ENCODE measurements at places on chromosomes 6 and 20.

DNA sequence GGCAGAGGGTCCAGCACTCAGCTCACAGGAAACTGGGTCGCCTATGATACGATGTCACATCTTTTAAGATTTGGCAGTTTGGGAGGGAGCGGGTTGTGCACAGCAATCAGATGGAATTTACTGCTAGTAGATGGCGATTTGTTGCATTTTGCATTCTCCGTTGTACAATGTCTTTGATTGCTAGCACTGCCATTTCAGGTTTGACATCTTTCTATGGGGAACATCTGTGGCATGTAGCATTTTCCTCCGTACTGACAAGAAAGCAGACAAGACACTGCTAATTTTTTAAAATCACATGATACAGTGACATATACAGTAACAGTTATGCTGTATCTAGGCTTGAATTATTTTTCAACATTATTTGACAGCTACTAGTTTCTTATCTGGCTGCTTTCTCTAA is 119.7 kb upstream of the PCSK2 start:
- DNase-seq = no peak

GRCh38 chr6:34574647-34575293 is 18.6 kb upstream of the SPDEF start:
- DNase-seq = no peak

DNA sequence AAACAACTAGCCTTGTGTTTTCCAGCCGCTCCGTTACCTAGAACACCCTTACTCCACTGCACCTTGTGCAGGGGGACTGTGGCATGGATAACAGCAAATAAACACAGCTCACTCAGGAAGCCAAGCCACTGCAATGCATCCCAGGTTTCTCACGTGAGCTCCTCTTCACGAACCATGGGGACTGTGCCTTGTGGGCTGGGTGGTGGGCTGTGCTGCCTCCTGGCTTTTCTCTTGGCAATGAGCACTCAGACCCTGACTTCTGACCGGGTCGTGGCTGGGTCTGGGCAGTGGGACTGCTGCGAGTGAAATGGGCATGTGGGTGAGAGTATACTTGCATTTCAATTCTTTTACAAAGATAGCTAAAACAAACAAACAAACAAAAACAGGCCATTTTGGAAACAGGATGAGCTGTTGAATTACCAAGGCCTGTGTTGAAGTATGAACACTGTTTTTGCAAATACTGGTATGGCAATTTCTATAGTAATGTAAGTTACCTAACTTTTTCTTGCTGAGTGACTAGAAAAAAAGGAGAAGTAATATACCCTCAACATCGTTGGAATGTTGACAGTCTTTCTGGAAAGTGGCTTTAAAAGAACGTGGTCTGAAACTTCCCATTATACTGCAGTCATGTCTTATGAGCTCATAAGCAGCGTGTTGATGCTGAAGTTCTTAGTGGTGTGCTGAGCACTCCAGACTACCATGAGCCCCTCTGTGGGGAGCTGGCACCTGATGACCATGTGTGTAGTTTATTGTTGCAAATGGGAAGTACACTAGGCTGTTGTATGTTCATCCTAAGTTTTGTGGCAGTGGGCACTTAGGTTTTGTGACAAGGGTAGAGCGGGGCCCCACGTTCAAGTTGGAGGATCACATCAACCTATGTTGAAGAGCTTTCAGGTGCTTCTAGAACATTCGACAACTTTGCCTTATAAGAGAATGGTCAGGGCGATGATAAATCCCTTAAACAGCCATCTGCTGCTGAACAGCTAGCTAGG is 120.4 kb downstream of the ARMC2 start:
- DNase-seq = no peak

DNA sequence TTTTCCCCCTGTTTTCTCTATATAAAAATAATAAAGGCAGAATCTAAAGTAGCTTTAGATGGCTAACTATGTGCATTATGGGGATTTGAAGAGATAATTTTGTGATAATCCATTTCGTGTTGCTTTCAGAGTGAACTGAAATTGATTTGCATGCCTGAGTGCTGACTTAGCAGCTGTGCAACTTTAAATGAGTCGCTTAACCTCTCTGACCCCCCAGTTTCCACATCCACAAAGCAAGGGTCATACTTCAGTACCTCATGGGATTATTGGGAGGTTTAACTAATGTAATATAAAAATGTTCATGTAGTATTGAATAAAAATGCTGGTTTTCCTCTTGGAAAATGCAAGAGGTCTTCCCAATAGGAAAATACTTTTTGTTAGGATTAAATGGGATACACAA is 63.8 kb upstream of the FABP7 start:
- no peak for DNase-seq

DNA sequence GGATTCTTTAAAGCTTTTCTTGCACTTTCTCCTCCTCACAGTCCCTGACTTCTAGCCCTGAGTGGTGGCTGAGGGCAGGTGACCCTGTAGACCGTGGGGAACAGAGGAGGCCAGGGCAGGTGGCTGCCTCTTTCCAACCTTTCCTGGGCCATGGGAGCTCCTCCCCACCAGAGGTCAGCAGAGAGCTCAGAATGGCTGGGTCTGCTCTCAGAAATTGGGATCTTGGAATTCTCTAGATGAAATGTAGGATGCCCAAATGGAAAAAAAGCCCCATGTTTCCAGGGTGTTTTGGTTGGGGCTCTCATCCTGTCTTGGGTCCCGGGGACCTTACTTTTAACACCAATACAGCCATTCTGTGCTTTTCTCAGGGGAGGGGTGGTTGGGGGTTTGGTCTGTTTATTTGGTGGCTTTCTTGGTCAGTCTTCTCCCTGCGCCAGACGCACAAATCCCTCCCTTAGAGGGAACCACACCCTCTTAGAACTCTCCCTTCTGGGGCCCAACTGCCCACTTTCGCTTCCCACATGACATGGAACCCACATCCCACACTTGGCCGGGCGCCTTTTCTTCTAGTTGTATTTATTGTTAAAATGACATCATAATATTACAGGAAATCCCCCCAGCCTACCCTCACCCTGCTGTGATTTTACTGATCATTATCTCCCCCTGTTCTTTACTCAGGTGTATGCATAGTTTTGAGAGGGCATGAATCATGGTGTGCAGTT is 17.9 kb downstream of the GNAS start:
- no peak for DNase-seq

DNA sequence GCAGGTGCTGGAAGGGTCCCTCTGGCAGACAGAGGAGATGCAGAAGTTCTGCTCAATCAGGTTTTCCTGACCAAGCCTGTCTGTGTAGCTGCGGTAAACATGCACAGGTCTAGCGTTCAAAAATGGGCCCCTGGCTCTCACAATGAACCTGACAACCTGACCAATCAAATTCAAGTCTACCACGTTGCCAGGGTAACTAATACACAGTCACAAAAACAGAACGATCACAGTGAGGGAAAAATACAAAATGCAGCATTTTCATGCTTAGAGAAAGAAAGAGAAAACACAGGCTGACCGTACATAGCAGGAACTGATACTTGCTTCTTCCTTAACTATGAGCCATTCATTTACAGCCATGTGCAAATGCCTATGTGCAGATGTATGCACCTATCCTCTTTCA is 353.1 kb upstream of the TSHZ2 start:
- DNase-seq = no peak

GRCh38 chr6:136365776-136366354 is 76.2 kb upstream of the BCLAF1 start:
- no peak for DNase-seq

- DNase-seq = no peak
Observed at GRCh38 chr20:2298701-2299100, 2.9 kb downstream of the TGM3 start.

- peak; percentile 88 for DNase-seq
Observed at GRCh38 chr6:53794137-53794719, 577 bp upstream of the LRRC1 start.

- no peak for DNase-seq
Observed at GRCh38 chr6:149500096-149500495, 15.3 kb upstream of the ZC3H12D start.

GRCh38 chr6:167764713-167765479 is 61.8 kb upstream of the AFDN start:
- no peak for DNase-seq

DNA sequence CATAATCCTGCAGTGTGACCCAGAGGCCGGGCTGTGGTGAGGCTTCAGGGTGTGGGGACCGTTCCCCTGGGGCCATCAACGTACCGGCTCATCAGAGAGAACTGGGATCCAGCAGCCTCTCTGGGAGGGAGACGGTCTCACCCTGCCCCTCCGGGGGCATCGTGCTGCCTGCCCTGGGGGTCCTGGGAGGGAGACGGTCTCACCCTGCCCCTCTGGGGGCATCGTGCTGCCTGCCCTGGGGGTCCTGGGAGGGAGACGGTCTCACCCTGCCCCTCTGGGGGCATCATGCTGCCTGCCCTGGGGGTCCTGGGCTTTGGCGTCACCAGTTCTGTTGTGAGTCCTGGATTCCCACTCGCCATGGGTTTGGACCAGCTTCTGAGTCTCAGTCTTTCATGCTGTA is 17.1 kb downstream of the SMOC2 start:
- no peak for DNase-seq

GRCh38 chr20:23823621-23824324 is 2.8 kb downstream of the CST2 start:
- no peak for DNase-seq

- DNase-seq = no peak
Observed at GRCh38 chr20:25294459-25295385, 46.8 kb downstream of the PYGB start.

DNA sequence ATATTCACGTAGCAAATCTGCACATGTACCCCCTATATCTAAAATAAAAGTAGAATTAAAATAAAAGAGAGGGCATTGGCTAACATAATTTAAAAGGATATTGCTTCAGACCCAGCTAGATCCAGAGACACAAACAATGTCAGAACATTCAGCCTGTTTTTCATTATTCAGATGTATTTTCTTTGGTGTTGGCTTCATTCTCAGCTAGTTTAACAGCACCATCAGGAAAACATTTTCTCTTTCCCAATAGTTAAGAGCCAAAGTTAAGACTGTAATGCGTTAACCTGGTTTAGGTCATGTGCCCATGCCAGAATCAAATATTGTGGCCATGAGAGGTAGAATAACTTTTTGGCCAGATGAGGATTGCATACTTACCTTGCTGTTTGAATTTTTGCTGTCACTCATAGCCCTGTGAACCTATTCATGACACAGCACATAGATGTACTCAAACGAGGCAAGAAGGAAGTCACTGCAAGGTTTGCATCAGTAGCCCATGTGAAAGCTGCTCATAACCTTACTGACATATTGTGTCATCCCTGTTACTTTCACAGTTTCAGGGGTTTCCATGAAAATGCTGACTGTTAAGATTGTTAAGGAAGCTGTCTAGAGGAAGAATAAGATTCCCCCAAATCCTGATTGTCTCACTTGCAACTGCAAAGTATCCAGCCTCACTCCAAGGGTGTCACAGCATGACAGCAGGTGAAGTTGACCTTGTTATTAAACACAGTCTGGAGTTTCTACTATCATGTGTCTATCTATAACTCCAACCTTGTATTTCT is 233.1 kb downstream of the PACRG start:
- no peak for DNase-seq

DNA sequence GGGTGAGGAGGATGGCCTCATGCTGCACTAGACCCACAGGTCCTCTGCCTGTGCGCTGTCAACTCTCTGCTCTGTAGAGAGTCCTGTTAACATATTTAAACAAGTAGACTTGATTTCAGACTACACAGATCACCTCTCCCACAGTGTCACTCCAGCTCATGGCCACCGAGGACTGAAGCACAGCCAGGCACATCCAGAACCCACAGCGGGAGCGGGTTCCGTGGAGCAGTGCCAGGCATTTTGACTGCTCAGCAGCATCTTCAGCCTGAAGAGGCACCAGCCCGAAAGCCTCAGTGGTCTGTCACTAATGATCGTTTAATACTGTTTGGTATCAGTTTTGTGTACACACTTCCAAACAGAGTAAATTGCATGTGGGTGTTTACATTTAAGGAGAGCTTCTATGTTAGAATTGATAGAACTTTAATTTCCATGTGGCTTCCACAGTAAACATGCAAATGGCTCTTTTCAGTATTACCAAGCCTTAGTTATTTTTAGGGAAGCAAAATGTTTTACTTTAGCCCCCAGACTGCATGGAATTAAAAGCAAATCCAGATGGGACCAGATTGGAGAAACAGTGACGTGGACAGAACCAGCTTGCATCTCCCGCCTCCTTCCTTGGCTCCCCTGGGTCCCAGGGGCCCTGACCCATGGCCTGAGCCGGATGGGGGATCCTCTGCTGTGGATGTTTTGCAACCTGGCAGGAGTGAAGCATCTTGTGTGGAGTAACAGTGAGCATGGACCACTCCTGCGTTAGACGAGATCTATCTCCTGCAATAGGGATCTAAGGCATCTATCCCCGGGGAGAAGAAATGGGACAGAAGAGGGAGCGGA is 196.7 kb upstream of the CDH4 start:
- DNase-seq = no peak

- DNase-seq = no peak
Observed at GRCh38 chr20:32534661-32535240, 50.4 kb downstream of the NOL4L start.

DNA sequence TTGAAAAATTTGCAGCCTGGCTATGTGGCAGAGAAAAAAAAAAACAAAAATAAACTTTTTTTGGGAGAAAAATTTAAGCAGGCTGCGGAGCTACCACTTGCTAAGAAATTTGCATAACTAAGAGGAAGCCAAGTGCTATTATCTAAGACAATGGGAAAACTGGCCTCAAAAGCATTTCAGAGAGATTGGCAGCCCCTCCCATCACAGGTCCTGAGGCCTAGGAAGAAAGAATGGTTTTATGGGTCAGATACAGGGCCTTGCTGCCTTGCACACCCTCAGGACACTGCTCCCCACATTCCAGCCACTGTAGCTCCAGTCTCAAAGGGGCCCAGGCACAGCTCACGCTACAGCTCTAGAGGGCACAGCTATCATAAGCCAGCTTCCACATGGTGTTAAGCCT is 777.9 kb downstream of the TENT5A start:
- no peak for DNase-seq

DNA sequence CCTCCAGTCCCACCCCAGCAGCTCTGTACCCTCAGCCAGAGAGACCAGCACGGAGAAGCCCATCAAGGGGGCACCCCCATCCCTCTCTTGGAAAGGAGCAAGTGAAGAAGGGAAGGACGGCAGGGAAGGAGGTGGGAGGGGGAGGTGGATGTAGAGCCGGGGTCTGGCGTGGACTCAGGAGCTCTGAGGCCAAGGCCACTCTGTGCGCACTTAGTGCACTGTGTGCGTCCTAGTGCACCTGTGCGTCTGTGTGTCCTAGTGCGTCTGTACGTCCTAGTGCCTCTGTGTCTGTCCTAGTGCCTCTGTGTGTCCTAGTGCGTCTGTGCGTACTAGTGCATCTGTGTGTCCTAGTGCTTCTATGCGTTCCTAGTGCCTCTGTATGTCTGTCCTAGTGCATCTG is 54.2 kb downstream of the DSTN start:
- DNase-seq = no peak

- no peak for DNase-seq
Observed at GRCh38 chr6:115865914-115866313, 194.8 kb downstream of the FRK start.

All from HFF-Myc (cell line).